ENCODE measurements at places on chromosomes 13 and 19. TPM values are rescaled to one million over a fixed set of nuclear protein-coding genes. Genes with fewer than 3 reads are reported as not detected.

The TTC9B gene
- total RNA-seq: not detected

The ANGPTL4 gene
- not detected for total RNA-seq

The PALM3 gene
- 0.39 TPM for total RNA-seq

The SIGLEC9 gene
- total RNA-seq: 2.6 TPM

The GRIN2D gene
- total RNA-seq: 0.16 TPM

The ZNF723 gene
- total RNA-seq: not detected

DNA sequence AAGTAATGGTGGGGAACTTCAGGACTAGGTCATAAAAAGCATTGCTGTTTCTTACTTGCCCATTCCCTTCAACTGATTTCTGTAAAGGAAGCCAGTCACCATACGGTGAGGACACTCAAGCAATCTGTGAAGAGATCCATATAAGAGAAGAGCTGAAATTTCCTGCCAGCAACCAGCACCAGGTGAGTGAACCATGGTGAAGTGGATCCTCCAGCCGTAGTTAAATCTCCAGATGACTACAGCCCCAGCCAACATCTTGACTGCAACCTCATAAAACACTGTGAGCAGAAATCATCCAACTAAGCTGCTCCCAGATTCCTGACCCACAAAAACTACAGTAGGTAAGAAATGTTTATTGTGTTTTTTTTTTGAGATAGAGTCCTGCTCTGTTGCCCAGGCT, 3.8 kb upstream of the SLC6A16 start:
- no peak for DNase-seq

DNA sequence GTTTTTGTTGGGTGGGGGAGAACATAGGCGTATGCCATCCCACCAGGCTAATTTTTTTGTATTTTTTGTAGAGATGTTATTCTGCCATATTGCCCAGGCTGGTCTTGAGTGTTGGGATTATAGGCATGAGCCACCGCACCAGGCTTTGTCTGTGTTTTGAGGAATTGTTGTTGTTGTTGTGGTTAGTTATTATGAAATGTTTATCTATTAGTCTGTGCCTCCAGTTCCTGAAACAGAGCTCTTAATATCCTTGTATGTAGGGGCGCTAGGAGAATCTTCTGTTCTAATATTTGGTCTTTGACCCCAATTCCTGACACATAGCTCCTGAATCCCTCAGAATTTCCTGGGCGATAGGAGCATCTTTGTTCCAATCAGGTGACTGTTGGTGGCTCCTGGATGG, 5.6 kb upstream of the LATS2 start:
- DNase-seq: no peak

DNA sequence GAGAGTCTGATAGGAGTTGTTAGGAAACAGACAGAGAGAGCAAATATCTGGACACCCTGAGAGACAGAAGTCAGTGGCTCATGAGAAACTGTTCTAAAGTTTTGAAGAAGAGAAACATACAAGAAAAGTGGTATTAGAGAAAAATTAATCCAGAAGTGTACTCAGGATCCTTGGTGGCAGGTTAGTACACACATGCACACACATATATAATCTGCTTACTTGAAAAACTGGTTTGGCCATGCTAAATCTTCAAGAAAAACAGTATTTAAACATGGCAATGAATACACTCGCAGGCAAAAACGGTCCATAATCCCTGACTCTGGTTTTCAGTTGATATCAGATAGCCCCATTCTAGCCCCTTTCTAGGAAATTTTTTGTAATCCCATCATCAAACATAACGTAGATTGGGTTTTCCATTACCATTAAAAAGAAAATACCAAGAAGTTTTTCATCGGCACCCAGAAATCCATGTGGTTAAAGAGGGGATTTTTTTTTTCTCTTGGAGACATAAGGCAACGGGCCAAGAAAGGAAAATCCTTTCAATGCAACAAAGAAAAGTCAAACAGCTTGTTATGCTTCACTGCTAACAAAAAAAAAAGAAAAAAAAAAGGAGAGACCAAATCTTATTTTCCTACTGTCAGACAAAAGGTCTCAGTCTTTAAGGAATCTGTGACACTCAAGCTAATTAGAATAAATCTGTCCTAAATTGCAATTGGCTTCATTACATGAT, 178.0 kb upstream of the MIR17HG start:
- DNase-seq: no peak

DNA sequence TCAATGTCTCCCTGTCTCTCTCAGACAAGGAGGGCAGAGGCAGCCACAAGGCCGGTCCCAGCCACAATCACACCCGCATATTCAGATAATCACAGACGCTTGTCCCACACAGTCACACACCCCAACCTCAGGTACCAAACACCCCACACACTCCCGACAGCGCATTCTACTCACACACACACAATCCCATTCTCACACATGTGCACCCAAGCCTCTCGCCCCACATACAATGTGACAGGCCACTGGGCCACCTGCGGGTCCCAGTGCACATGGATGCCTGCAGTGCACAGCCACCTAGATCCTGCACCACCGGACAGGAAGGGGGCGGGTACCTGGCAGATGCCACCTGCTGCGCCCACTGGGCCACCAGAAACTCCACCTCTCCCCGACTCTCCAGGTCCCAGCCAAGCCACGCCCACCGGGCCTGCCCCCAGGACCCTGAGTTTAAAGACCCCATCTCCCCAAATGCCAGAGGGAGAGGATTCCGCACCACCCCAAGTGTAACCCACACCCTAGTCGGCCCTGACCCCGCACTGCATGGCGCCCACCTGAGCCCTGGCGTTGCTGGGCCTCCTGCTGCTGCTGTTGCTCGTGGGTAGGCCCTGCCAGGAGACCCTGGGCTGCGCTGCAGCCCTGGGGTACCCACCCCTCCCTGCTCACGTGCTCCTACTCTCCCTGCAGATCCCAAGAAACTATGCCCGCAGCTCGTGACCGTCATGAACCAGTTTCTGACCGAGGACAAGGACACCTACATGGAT, 10.6 kb downstream of the SCGB2B2 start:
- DNase-seq: no peak

- DNase-seq: no peak
Observed at GRCh38 chr13:77623806-77624205, 73.7 kb upstream of the SLAIN1 start.

GRCh38 chr13:34805347-34805746, 136.7 kb upstream of the NBEA start:
- no peak for DNase-seq

GRCh38 chr19:40424637-40425449, 949 bp downstream of the SERTAD1 start:
- DNase-seq: no peak

DNA sequence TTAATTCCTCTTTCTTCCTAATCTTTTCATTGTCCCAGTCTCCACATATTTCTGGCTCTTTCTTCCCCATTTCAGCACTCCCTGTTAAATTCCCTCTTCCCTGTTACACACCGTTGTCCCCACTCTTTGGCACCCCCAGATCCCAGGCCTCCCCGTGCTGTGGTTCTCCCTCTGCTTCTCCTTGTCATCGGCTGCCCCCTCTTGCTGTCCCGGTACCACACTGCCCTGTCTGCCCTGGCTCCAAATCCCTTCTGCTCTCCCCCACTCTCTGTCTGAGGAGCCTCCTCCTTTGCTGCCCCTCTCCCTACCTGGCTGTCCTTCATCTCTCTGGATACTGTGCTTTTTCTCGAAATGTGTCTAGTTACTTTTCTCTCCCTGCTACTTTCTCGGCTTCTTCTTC, 983 bp downstream of the ZNF415 start:
- no peak for DNase-seq

- DNase-seq: no peak
Observed at GRCh38 chr19:7257148-7258040, 36.8 kb downstream of the INSR start.

GRCh38 chr13:21501686-21502085, 42.6 kb upstream of the ZDHHC20 start:
- no peak for DNase-seq

DNA sequence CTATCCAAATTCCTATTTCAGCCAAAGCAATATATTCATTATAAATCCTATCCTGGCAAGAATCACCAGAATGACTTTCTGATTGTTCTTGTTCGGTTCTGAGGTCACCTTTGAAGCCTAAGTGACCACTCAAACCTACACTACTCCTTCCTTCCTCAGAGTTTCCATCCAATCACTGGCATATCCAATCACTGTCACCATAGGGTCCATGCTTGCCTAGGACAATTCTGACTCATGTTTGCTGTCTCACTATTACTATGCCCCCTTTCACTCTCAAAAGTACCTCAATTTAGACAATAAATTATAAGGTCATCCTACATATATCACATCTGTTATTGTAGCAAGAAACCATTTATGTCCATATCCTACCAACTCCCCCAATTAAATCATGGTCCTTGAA, 58.9 kb downstream of the UBL3 start:
- no peak for DNase-seq

GRCh38 chr19:2027361-2027760, 11.8 kb upstream of the BTBD2 start:
- no peak for DNase-seq

- no peak for DNase-seq
Observed at GRCh38 chr13:34430294-34430693, 511.8 kb upstream of the NBEA start.

DNA sequence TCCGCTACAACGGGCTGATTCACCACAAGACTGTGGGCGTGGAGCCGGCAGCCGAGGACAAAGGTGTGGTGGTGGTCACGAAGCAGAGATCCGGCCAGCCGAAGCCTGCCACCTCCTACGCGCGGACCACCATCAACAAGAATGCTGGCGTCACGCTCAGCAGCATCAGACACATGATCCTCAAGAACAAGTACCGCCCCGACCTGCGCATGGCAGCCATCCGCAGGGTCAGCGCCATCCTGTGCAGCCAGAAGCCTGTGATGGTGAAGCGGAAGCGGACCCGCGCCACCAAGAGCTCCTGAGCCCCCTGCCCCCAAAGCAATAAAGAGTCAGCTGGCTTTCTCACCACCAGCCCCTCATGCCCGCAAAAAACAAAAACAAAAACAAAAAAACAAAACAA, 34.4 kb downstream of the ZNF44 start:
- no peak for DNase-seq

GRCh38 chr13:52187029-52187423, 27.6 kb upstream of the NEK3 start:
- DNase-seq: no peak

DNA sequence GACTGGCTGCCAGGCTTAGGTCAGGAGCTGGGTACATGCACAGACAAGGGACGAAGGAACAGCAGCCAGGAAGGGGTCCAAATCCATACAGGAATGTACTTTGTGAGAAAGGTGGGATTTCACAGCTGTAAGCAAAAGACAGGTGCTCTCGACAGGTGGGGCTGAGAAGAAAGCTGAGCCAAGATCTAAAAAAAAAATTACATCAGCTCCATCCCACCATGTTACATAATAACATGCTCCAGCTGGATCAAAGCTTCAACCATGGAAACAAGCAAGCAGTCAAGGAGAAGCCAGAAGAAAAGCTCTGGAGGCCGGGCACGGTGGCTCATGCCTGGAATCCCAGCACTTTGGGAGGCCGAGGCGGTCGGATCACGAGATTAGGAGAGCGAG, 8.0 kb downstream of the UBXN6 start:
- DNase-seq: no peak

- DNase-seq: no peak
Observed at GRCh38 chr13:76764429-76764828, 121.8 kb downstream of the KCTD12 start.

GRCh38 chr19:3114018-3114726, 20.0 kb downstream of the GNA11 start:
- DNase-seq: no peak

- no peak for DNase-seq
Observed at GRCh38 chr13:23547000-23547590, 23.1 kb upstream of the TNFRSF19 start.

DNA sequence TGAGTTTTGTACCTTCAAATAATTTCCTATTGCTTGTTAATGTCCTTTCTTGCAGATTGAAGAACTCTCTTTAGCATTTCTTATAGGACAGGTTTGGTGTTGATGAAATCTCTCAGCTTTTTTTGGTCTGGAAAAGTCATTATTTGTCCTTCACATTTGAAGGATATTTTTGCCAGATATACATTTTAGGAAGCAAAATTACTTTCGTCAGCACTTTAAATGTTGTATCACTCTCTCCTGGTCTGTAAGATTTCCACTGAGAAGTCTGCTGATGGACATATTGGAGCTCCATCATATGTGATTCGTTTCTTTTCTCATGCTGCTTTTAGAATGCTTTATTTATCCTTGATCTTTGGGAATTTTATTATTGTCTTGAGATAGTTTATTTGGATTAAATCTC, 105.5 kb downstream of the TNFSF13B start:
- DNase-seq: no peak

DNA sequence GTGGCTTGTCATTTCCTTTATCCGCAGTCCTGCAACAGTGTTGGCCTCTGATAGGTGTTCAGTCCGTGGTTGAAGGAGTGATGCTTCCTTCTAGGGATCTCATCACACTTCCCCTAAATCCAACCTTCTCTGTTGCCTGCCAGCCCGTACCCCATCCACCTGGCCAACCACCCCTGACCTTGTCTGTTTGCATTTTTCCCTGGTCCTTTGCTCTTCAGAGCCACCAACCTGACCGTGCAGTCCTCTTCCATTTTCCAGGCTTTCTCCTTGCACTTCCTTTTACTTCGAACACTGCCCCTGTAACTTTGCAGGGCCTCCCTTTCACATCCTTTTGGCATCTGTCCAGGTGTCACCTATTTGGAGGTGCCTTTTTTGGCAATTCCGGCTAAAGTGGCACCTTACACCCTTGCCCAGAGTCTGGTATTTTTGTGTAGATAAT, 696 bp downstream of the ZNF460 start:
- peak; percentile 20 for DNase-seq

GRCh38 chr19:38862321-38863059, 12.7 kb upstream of the HNRNPL start:
- DNase-seq: no peak

DNA sequence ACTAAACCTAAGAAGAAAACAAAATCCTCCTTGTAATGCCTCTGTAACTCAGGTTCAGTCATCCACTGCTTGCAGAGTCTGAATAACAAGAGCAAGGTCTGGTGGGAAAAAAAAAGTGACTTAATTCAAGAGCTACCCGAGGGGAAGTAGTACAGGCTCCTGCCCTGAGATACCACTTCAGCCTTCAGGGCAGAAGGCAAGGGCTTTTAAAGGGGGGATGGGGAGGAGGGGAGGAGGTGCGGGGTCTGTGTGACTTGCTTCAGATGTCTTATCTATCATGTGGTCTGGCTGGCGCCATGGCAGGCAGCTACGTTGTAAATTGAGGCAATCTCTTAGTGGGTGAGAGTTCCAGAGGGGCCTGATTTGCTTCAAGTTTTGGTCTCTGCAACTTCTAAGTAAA, 66.7 kb downstream of the LRRC63 start:
- DNase-seq: no peak

GRCh38 chr19:46040952-46041500, at the start of gene IGFL4:
IGFL4 (minus strand) TSS chr19:46041002; CDS start chr19:46040962, 40 bp downstream.
- no peak for DNase-seq
